Body of pancreas (tissue), 4 donors: ENCODE measurements at places on chromosomes 5 and 9. TPM values are rescaled to one million over a fixed set of nuclear protein-coding genes. Genes with fewer than 3 reads are reported as not detected.

DNA sequence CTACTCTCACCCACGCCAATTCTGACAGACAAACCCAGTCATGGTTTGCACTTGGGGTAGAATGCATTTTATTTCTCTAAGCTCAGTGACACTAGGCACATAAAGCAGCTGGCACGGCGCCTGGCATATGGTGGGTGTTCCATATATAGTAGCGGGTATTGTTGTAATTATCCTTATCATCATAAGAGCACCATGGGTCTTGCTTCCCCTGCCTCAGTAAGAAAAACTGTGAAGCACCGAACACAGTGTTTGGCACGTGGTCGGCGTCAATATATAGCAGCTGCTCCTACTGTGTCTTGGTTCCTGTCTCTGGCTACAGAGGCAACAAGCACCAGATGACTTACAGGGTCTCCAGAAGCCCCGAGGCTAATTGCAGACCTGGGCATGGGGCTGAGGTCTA lies 194.1 kb upstream of the PANK3 start:
- DNase-seq = no peak

GRCh38 chr9:126330536-126330935 lies 3.9 kb downstream of the MVB12B start:
- no peak for DNase-seq

DNA sequence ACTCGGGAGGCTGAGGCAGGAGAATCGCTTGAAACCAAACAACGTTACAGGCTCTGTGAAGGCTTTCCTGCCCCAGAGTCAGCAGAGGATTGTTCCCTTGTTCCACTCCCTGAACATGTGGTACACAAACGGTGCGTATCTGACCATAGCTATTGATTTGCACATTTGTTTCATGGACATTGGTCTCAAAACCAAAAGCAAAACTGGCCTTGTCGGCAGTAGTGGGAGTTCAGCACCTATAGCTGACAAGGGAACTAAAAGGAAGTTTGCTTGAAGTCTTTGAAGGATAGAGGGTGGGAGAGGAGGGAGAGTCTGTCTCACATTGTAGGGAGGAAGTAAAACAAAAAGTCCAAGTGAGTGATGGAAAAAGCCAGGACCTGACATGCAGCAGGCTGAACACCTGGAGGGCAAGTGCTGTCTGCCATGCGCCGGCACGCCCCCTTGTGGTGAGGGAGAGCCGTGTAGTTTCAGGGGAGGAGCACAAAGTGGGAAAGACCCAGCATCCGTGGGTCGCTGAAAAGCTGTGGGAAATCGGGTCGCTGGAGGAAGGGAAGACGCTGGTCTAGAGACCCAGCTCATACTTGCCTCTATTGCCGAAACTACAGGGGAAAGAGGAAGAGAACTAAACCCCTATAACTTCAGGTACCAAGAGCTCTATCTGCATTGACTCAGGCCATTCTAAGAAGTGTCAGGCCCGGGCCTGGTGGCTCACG lies 58.0 kb downstream of the RAD23B start:
- DNase-seq = peak; percentile 86

- peak; percentile 62 for DNase-seq
Measured at GRCh38 chr5:58085800-58086199, 374.1 kb downstream of the PLK2 start.

DNA sequence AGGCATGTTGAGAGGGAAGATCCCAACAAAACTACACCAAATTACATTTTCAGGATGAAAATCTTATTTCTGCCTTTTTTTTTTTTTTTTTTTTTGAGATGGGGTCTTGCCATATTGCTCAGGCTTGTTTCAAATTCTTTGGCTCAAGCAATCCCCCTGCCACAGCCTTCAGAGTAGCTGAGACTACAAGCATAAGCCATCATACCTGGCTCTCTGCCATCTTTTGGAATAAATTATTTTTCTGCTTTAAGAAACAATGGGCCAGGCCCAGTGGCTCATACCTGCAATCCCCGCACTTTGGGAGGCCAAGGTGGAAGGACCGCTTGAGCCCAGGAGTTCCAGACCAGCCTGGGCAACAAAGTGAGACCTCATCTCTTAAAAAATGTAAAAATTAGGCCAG lies 14.3 kb downstream of the AFF4 start:
- DNase-seq = no peak

DNA sequence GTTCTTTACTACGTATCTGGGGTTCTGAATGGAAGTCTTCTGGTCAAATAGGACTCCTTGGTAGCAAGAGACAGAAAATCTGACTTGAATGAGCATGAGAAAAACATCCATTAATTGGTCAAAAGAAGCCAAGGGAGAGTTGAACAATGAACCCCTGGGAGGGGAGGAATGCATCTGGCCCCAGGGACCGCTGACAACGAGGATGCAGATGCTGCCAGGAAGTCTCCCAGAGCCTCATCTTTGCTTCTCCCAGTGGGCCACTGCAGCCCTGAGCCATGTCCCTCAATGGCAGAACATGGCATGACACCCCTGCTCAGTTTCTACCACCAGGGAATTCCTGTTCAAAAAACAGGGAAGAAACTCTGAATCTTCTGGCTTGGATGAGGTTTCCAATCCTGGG lies 50.5 kb upstream of the ICE1 start:
- no peak for DNase-seq

DNA sequence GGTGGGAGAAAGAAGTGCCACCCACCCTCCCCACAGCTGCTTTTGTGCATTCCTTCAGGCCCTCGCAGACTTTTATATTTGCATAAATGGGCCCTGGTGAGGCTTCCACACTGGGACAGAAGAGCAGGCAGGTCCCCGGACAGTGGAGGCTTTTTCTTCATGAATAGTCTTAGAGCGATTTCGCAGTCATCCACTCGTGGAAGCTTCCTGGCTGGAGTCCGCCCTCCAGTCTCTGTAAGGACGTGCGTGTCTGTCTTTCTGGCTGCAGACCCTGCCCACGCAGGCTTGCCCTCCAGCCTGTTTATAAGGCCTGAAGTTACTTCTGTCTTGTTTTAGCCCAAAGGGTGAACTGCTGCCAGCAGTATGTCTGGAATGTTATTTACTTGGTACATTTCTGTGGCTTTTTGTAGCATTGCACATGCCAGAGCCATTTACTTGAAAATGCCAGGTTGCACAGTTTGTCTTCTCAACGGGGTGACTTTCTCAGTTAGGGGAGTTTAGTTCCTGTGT lies 195.7 kb downstream of the AOPEP start:
- DNase-seq = peak; percentile 74

DNA sequence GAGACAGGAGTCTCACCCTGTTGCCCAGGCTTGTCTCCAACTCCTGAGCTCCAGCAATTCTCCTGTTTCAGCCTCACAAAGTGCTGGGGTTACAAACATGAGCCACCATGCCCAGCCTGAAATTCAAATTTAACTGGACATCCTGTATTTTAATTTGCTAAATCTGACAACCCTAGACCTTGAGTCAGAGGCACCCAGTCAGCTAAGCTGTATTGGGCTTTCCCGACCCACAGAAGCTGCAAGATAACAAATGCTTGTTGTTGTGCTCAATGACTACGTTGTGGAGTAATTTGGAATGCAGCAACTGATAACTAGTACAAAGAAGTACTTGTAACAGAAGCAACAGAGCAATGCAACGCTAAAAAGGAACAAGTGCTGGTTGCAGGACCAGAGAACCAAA lies 533.1 kb downstream of the NTRK2 start:
- DNase-seq = no peak

DNA sequence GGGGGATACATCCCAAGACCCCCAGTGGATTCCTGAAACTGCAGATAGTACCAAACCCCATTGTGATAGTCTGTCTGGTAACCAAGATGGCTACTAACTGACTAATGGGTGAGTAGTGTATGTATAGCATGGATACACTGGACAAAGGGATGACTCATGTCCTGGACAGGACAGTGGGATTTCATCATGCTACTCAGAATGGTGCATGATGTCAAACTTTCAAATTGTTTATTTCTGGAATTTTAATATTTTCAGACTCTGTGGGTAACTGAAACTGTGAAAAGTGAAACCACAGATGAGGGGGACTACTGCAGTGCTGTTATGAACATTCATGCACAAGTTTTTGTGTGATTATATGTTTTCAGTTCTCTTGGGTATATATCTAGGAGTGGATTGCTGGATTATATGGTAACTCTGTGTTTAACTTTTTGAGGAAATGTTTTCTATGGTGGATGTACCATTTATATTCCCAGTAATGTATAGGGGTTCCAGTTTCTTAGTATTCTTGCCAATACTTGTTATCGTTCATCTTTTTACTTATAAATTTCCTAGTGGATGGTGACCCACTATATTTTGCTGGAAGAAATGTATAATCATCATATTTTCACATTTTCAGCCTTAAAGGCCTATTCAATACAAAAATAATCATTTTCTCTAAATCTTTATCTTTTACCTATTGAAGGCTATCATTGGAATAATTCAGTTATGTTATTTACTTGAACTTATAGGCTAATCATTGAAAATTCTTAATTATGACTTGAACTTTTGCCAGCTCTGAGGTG lies 140.9 kb downstream of the NR3C1 start:
- DNase-seq = no peak

- DNase-seq = no peak
Measured at GRCh38 chr5:93294996-93295395, 286.0 kb downstream of the NR2F1-AS1 start.

DNA sequence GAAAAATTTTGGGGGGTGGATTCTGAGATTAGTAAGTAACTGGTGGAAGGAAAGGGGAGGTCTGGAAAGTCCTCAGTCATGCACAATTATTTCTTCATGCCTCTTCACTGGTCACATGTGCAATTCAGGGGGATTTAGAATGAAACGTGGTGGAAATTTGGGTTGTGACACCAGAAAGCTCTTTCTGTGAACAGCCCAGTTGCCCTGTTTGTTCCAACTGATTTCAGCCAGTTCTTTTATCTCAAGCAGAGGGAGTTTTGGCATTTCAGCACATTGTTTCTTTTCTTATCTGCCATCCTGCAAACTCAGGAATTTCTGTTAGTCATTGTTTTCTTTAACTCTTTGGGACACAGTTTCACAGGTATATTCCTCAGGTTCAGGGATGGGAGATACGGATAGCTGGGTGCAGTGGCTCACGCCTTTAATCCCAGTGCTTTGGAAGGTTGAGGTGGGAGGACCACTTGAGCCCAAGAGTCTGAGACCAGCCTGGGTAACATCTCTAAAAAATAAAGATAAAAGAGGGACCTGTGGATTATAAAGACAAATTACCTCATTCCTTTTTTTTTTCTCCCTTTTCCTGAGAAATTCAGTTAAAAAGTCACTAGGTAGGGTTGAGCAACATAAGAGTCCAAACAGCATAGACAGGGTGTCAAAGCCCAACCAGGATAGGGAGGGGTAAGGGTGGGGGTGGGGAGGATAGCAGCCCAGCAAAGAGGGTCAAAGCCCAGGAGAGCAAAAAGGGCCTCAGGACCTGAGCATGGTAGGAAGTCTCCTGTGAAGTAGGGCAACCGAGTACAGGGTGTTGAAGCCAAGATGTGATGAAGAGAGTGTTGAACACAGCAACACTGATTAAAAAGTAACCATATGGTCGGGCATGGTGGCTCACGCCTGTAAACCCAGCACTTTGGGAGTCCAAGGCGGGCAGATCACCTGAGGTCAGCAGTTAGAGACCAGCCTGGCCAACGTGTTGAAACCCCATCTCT lies 5.4 kb upstream of the B4GALT1 start:
- DNase-seq = peak; percentile 29

DNA sequence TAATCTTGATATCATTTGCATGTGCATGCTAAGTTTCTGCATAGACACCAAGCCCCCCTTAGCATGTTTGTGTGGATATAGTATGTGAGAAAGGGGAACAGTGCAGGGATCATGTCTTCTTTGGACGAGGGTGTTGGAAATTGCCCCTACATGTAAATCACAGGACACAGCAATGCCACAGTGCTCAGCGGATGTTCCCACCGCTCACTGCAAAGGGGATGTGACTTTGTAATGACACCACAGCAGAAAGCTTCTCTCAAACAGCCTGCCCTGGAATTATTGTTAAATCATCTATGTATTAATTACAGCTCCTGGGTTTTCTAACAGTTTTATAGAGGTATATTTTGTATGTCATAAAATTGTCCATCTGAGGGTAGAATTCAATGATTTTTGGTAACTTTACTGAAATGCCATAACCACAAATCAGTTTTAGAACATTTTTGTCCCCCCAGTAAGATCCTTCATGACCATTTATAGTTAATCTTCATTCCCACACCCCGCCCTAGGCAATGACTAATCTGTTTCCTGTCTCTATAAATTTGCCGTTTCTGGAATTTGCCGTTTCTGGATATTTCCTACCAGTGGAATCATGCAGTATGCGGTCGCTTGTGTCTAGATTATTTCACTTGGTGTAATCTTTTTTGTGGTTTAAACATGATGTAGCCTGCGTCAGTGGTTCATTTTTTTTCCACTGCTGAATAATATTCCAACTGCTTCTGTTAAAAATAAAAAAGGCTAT lies 648.5 kb upstream of the WWC1 start:
- DNase-seq = no peak

DNA sequence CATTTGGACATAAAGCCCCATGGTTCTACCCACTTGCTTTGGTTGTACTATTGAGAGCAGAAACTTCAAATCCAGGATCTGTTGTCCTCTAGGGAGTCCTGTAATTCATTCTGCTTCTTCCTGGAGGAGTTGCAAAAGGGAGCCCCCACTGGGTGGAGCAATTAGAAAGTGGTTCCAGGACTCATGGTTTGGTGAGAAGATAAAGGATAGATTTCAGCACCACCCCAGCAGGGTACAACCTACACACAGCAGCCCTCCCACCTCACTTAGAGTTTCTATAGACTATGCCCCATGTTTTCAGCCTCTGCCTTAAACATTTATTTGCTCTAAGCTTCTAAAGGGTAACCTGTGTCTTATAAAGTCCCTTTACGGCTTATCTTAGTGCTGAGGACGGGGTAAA lies 112.6 kb upstream of the ARRDC3 start:
- no peak for DNase-seq

- DNase-seq = no peak
Measured at GRCh38 chr9:76662476-76663281, 101.6 kb upstream of the PCA3 start.

GRCh38 chr5:90477073-90477472 lies 2.4 kb downstream of the POLR3G start:
- DNase-seq = no peak

NTNG2 gene
- total RNA-seq = 0.26 TPM

PCDHB7 gene
- 0.52 TPM for total RNA-seq

CCDC152 gene
- total RNA-seq = 1.3 TPM

EQTN gene
- not detected for total RNA-seq

ARHGEF28 gene
- total RNA-seq = 63.0 TPM

GTF2H2C gene
- total RNA-seq = 5.3 TPM

SGCD gene
- total RNA-seq = 0.66 TPM

TTC16 gene
- 0.52 TPM for total RNA-seq

CATSPER3 gene
- total RNA-seq = not detected
